ENCODE measurements at places on chromosomes 6 and 20.

DNA sequence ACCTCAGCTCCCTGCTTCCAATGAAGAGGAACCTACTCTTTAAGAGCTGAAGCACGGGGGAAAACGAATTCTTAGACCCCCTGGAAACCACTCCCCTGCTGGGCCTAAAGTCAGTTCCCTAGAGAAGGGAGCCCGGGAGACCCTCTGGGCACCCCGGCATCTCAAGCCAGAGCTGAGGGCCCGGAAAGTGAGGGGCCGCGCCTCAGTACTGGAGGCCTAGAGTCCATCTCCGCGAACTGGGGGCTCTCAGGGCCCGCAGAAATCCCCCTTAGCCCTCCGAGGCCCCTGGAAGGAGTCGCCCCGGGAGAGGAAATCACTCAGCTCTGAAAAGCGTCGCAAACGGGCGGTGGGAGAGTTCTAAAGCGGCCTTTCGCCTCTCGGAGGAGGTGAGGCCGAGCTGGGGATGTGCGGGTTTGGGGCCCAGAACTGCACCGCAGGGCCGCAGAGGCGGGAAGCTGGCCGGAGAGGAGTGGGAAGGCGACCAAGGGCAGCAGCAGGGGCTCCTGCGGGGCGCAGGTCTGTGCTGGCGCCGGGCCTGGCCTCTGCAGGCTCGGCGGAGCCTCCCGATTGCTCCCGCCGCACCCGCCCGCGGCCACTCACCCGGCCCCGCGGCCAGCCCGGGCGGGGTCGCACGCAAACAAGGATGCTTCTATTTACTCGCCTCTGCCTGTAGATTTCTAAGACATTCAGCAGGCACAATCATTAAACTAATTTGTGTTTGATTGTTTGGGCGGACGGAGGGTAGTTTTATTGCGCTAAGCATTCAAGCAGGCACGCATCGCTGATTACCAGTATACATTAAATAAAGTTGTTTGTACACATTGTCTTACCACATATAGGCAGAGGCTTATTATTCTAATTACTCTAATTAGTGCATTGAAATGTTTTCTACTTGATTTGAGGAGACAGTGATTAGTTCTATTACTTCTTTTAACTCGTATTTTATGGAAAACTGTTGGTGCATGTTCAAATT, 9.2 kb downstream of the POU3F2 start:
- no peak for DNase-seq

- DNase-seq: peak; percentile 79
These were observed 49.5 kb downstream of the TOX2 start for GRCh38 chr20:43963872-43964791.

GRCh38 chr6:84065693-84066290, 32.2 kb downstream of the MRAP2 start:
- no peak for DNase-seq

- no peak for DNase-seq
These were observed 15.6 kb upstream of the ZNF451 start for GRCh38 chr6:57074383-57074782.

- no peak for DNase-seq
These were observed 178.7 kb downstream of the CLIC5 start for GRCh38 chr6:45836984-45837383.

- DNase-seq: no peak
These were observed 42.2 kb downstream of the PRND start for GRCh38 chr20:4763723-4764510.

- no peak for DNase-seq
These were observed 123.9 kb downstream of the UNC5CL start for GRCh38 chr6:40915165-40915564.

GRCh38 chr6:109478222-109478805, 4.7 kb downstream of the ZBTB24 start:
- no peak for DNase-seq

GRCh38 chr6:53979468-53980067, 131.7 kb upstream of the MLIP start:
- no peak for DNase-seq

- DNase-seq: no peak
These were observed 77.0 kb downstream of the SULF2 start for GRCh38 chr20:47708140-47708807.

- no peak for DNase-seq
These were observed 72.1 kb downstream of the CBFA2T2 start for GRCh38 chr20:33561692-33562601.

DNA sequence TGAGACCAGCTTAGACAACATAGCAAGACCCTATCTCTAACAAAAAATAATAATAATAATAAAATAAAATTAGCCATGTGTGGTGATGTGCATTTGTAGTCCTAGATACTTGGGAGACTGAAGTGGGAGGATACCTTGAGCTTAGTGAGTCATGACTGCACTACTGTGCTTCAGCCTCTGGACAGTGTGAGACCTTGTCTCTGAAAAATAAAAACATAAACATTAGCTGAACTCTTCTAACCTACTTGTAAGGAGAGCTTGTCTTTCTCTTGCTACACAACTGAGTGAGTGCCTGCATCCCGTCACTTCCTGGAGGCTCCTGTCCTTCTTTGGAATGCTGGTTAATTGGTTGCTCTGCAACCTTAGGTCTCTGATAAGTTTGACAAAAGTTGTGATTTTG, 5.1 kb upstream of the DBNDD2 start:
- DNase-seq: no peak

DNA sequence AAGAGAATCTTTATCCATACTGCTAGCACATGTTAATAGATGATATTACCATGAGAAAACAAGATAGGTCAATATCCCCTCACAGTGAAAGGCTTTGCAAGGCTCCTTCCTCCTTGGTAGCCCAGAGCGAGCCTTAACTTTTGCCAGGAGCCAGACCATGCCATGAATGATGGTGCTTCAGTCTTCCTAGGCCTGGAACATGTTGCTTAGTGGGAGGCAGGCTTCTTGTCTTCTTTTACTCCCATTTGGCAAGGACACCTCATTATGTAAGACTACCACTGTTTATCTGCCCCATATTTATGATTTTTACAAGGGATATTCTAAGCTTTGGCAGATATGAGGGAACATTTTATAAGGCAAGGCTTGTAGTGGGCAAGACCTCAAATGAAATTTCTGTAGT, 90.8 kb downstream of the GJA1 start:
- DNase-seq: no peak

DNA sequence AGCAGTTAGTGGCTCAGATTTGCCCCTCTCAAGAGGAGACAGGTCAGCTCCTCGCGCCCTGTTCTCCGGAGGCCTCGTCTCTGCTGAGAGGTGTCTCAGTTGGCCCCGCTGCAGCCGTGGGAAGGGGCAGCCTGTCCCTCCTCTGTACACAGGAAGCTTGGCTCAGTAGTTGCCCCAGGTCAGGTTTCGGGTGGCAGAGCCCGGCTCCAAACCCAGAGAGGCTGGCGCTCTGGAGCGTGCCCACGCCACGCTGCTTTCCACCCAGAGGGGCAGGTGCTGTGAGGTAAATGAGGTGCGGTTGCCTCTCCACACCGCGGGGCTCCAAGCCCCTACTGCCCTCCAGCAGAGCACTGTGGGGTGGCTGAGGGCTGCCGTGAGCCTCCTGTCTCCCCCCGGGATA, 16.0 kb downstream of the DYNLT1 start:
- no peak for DNase-seq

- no peak for DNase-seq
These were observed 13.3 kb downstream of the FRK start for GRCh38 chr6:116047173-116047933.

- no peak for DNase-seq
These were observed 12.8 kb upstream of the DUSP22 start for GRCh38 chr6:279341-280029.

DNA sequence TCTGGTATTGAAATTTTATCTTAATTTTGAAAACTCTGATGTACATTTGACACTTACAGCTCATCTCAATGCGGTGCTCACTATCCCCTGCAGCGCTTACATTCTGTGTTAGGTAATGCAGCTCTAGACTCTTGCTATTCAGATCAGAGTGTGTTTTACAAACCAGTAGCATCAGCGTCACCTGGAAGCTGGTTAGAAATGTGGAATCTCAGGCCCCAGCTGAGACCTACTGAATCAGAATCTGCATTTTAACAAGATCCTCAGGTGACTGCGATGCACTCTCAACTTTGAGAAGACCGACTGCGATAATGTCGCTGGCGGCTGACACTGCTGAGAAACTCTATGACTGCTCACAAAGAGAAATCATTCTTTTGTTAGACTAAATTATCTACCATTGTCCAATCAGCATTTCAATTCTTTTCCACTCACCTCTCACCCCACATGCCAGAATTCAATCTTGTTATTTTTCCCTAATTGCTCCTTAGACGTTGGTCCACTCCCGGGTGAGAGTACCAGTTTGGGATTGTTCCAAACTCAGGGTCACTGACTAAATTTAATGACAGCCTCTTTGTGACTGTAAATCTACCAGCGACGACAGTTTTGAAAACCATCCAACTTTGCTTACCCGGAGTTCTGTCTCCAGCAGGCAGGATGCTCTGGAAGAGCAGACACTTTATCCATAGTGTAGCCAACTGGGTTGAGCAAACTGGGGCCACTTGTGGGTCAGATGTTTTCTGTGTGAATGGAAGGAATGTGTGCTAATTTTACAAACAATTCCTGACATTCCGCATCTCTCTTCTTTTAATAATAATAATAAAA, 140.1 kb upstream of the BTBD3 start:
- no peak for DNase-seq

- no peak for DNase-seq
These were observed 204.5 kb downstream of the HIVEP2 start for GRCh38 chr6:142740449-142740848.

- DNase-seq: peak; percentile 83
These were observed 590 bp downstream of the HIVEP2 start for GRCh38 chr6:142944124-142945048.

GRCh38 chr6:43724914-43725642, 37.5 kb upstream of the MRPS18A start:
- DNase-seq: peak; percentile 86

DNA sequence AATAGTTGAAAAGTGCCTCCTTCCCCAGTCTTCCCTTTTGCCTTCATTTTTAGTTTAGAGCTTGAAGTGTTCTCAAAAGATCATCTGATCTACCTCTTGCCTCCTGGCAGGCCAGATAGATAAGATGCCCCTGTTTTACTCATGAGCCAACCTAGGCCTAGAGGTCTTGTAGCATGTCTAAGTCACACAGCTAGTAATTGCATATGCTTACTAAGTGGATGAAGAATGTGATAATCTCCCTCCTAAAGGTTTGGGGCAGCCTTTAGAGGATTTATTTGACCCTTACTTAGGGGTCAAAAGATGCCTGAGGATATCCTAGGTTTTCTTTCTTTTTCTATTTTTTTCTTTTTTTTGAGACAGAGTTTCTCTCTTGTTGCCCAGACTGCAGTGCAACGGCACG, 2.1 kb downstream of the C6orf141 start:
- no peak for DNase-seq

DNA sequence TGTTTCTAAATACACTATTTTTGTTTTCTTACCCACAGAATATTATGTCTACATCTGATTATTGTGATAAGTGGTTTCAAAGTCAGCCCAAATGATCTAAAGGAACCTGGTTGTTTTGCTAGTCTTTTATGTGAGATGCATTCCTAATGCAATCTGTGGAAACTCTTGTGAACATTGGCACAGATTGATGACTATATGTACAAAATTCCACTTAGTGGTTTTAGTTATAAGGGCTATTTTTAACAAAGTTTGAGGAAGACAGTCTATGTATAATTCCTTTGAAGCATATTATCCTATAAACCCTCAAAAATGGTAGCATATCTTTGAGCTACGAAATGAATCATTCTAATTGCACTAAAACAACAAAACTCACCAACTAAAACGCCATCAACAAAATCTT, 140.9 kb downstream of the GRIK2 start:
- no peak for DNase-seq

- DNase-seq: no peak
These were observed 256.9 kb upstream of the PLCB4 start for GRCh38 chr20:8811801-8812594.

DNA sequence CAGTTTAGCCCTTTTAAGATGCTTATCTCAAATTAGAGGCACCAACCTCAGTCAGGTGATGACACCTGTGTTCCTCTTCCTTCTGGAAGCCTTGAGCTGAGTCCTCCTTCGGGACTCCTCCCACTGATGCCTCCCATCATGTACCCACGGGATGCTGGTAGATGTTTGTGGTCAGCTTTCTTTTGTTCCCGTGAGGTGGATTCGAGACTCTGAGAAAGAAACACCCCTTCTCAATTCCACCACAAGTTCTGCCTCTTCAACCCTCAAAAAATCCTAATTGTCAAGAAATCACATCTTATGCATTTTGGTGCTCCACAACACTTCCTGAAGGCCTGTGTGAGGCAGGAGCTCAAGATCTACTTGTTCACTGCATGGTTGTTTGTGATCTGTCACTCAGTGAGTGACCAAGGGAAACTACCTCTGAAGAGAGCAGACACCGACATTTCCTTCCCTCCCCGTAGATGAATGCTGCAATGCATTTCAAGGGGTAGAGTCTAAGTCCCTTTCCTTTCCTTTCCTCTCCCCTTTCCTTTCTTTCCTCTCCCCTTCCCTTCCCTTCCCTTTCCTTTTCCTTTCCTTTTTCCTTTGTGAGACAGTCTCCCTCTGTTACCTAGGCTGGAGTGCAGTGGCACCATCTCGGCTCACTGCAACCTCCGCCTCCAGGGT, 50.5 kb downstream of the PCNA start:
- no peak for DNase-seq

- DNase-seq: no peak
These were observed 21.3 kb downstream of the PRKN start for GRCh38 chr6:162706232-162706631.

GRCh38 chr20:25269057-25269832, 21.4 kb downstream of the PYGB start:
- no peak for DNase-seq

GRCh38 chr6:166313255-166314070, 5.3 kb upstream of the PRR18 start:
- DNase-seq: no peak

DNA sequence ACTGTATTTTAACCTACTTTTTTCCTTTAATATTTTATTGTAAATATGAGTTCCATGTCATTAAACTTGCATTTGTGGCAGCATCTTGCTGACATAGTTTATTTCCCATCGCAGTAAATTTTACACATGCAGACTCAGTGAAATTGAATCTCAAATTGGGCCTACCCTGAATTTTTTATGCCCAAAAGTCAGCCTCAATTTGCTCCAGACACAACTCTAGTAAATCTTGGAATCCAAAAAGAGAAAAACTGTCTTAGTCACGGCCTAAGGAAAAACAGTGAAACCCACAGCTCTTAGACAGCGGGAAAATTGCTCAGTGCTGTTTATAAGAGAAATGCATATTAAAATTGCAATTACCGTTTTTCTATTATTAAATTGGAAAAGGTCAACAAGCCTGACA, 85.3 kb upstream of the PCSK2 start:
- DNase-seq: no peak

DNA sequence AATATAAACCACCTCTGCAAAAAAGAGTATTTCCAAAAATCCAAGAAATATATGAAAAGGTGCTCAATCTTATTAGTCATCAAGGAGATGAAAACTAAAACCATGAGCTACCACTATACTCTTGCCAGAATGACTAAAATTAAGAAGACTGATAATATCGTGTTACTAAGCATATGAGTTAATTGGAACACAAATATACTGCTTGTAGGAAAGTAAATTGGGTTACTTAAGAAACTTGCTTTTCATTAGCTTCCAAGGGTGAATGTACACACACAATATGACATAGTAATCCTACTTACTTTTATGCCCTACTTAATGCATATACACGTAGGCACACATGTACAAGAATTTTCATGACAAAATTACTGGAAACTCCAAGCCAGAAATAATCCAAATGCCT, 3.4 kb downstream of the THEMIS start:
- DNase-seq: no peak

- no peak for DNase-seq
These were observed 3.2 kb downstream of the CDH26 start for GRCh38 chr20:59961423-59961822.

- peak; percentile 41 for DNase-seq
These were observed 66.2 kb upstream of the SNX9 start for GRCh38 chr6:157756708-157757429.

Measured in brain pericyte (primary cell).